ENCODE measurements at places on chromosomes 6 and 20. TPM values are rescaled to one million over a fixed set of nuclear protein-coding genes. Genes with fewer than 3 reads are reported as not detected.

Gene ARMH2
- not detected for total RNA-seq

Gene SAMD10
- 3.5 TPM for total RNA-seq

Gene FILIP1
- 1.1 TPM for total RNA-seq

Gene PRRT1
- total RNA-seq = 0.38 TPM

Gene GPANK1
- total RNA-seq = 7.7 TPM

Measured in left lobe of liver (tissue), 2 donors.